ENCODE measurements at places on chromosomes 6 and 20. TPM values are rescaled to one million over a fixed set of nuclear protein-coding genes. Genes with fewer than 3 reads are reported as not detected.

The CLVS2 gene
- 0.06 TPM for total RNA-seq

The BPIFB2 gene
- 0.17 TPM for total RNA-seq

The CPNE5 gene
- 1.3 TPM for total RNA-seq

The TRIM31 gene
- total RNA-seq: 3.1 TPM

The SUPT3H gene
- total RNA-seq: 5.1 TPM

The SAMD10 gene
- 12.7 TPM for total RNA-seq

The GSTA4 gene
- total RNA-seq: 19.9 TPM

The WTAP gene
- 75.4 TPM for total RNA-seq

The SIRPB1 gene
- 16.3 TPM for total RNA-seq

The SULF2 gene
- total RNA-seq: 74.8 TPM

The SRMS gene
- not detected for total RNA-seq

The SAMHD1 gene
- 80.2 TPM for total RNA-seq

The C20orf202 gene
- 0.66 TPM for total RNA-seq

The FABP7 gene
- total RNA-seq: not detected

The NPEPL1 gene
- total RNA-seq: 39.1 TPM

Measured in mucosa of gallbladder (tissue), 1 donor.